ENCODE measurements at places on chromosomes 6 and 20. TPM values are rescaled to one million over a fixed set of nuclear protein-coding genes. Genes with fewer than 3 reads are reported as not detected.

The SLC35F1 gene
- total RNA-seq: not detected

The SLC35D3 gene
- total RNA-seq: not detected

The SRMS gene
- total RNA-seq: not detected

The TFAP2C gene
- 0.35 TPM for total RNA-seq

GRCh38 chr6:52691718-52692117 is 20.8 kb downstream of the TMEM14A start:
- no peak for DNase-seq

GRCh38 chr6:106732376-106732940 is 103.1 kb downstream of the QRSL1 start:
- no peak for DNase-seq

DNA sequence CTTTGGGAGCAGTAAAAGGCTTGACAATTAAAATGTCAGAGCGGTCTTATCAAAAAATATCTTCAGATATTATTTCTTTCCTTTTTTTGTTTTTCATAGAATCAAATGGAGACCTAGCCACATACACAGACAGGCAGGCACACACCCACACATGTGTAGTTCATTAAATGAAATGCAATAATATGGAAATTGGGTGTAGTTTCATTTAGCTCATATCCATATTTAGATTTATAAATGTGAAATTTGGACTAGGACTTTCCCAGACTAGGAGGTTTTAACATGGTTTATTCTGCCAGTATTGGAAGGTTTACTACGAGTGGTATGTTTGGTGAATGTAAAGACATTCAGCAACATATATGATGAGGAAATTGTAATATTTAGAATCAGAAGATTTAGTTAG is 277.7 kb upstream of the NT5E start:
- no peak for DNase-seq

DNA sequence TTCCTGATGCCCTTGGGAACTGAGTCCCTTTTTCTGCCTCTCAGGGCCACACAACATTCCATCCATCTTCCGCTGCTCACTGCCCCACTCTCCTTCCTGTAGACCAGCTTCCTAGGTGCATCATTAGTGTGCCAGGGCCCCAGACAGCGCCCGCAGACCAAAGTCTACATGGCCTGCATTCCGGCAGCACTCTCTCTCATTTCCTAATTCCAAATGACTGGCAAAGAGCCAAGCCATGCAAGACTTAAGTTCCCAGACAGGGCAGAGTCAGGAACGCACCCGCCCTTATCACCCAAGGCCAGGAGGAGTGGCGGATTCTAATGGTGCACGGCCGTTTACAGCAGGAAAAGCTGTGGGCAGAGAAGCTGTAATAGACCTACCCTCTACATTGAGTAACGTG is 159.8 kb upstream of the ARID1B start:
- no peak for DNase-seq

DNA sequence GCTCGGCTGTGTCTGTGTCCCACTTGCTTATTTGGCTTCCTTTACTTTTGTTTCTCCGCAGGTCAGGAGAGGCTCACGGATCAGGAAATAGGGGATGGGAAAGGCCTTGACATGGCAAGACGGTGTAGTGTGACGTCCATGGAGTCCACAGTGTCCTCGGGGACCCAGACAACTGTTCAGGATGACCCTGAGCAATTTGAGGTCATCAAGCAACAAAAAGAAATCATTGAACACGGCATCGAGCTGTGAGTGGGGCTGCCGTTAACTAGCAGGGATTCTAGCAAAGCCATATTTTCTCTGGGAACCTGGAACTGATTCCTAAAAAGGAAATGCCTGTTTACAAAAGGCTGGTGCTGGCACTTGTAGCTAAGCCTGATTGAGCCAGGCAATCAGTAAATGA is 54.4 kb downstream of the ARFGEF2 start:
- no peak for DNase-seq

DNA sequence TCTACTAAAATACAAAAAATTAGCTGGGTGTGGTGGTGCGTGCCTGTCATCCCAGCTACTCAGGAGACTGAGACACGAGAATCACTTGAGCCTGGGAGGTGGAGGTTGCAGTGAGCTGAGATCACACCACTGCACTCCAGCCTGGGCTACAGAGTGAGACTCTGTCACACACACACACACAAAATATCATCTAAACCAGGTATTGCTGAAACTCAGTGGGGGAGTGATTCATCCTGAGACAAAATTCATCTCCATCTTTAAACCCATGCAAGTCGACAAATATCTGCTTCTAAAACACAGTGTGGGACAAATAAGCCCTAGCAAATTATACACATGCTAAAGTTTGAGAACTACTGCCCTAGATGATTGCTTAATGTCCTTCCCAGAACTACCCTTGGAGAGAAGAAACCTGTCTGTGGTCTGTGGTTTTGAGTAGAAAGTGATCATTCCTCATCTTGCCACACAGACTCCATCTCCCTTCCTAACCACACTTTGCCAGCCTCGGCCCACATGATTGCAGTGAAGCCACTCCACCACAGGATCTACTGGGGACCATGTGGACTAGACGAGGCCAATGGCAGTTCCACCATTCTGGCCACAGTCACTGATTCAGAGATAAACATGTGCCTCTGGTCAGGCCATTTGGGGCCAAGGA is 130.3 kb downstream of the OPRM1 start:
- no peak for DNase-seq

Measured in glomerular endothelial cell (primary cell).